ENCODE measurements at places on chromosomes 6 and 20. TPM values are rescaled to one million over a fixed set of nuclear protein-coding genes. Genes with fewer than 3 reads are reported as not detected.

Gene ALDH5A1
- 3.0 TPM for total RNA-seq

Gene UNC93A
- not detected for total RNA-seq

Gene TRIM15
- total RNA-seq, result not detected

Gene ASIP
- total RNA-seq, result not detected

Gene MYB
- 0.40 TPM for total RNA-seq

Gene TRIM40
- total RNA-seq, result not detected

Gene CDSN
- 0.29 TPM for total RNA-seq

Gene HRH3
- not detected for total RNA-seq

Gene RPS18
- 2,176 TPM for total RNA-seq

Gene ZC3H12D
- 0.17 TPM for total RNA-seq

Gene PPIL4
- total RNA-seq, result 18.7 TPM

Gene ZC2HC1B
- not detected for total RNA-seq

Gene GGT7
- total RNA-seq, result 13.8 TPM

Gene ZNF391
- 10.4 TPM for total RNA-seq

Gene BPIFA1
- not detected for total RNA-seq

Gene TMEM151B
- not detected for total RNA-seq

Gene HTR1E
- not detected for total RNA-seq

Gene PTPRT
- 0.17 TPM for total RNA-seq

Gene SCRT2
- not detected for total RNA-seq

Gene RIMS1
- total RNA-seq, result 0.32 TPM

Gene B3GAT2
- total RNA-seq, result not detected

Gene C6orf120
- total RNA-seq, result 26.0 TPM

Gene FAM217A
- not detected for total RNA-seq

Gene BLCAP
- 106 TPM for total RNA-seq

Gene AK9
- 2.4 TPM for total RNA-seq
